Daoy (cell line): ENCODE measurements at places on chromosomes 13 and 19.
A peak's percentile ranks its signal among the peaks of the same experiment; 100 is the strongest.

- DNase-seq: peak; percentile 14
Measured at GRCh38 chr13:73268306-73268705, 209.5 kb downstream of the KLF5 start.

GRCh38 chr19:47652285-47652684 is 43.4 kb downstream of the BICRA start:
- no peak for DNase-seq

DNA sequence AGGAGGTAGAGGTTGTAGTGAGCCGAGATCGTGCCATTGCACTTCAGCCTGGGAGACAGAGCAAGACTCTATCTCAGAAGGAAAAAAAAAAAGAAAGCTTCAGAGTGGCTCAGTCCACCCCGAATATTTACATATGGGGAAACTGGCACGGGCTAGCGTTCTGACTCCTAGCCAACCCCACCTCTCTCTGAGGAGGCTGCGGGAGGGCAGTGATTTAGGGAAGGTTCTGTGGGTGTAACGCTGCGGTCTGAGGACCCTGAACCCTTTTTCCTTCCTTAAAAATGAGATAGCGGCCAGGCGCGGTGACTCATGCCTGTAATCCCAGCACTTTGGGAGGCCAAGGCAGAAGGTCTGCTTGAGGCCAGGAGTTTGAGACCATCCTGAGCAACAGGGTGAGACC is 5.0 kb downstream of the LRRC25 start:
- DNase-seq: peak; percentile 82

- no peak for DNase-seq
Measured at GRCh38 chr13:95222733-95223018, 78.6 kb downstream of the ABCC4 start.

GRCh38 chr13:67557642-67558241 is 327.6 kb upstream of the PCDH9 start:
- DNase-seq: no peak

DNA sequence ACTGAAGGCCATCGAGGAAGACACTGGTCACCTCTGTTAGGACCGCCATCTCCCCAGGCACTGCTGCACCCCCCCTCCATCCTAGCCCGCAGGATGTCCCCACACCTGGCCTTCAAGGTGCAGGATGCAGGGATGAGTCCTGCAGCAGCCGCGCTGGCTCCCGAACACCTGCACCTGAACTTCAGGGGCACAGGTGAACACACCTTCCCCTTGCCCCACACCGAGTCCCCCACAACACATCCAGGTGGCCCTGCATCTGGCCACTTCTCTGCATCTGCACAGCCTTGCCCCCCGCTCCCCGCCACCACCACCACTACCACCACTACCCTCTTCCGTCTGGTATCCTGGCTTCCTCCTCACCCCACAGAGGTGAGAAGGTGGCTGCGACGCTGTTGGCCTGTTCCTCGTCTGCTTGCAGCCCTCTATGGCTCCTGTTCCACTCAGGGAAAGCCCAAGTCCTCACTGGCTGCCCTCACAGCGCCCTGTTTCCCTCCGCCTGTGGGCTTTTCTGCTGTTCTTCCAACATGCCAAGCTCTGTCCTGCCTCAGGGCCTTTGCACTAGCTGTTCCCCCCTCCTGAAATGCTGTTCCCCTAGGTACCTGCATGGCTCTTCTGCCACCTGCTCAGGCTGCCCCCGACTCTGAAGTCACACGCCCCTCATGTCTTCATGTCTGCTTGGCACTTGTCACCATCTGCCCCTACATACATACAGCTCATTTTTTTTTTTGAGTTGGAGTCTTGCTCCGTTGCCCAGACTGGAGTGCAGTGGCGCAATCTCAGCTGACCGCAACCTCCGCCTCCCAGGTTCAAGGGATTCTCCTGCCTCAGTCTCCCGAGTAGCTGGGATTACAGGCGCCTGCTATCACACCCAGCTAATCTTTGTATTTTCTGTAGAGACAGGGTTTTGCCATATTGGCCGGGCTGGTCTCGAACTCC is 1.4 kb upstream of the CERS1 start:
- DNase-seq: no peak

GRCh38 chr13:30872685-30873461 is 33.2 kb upstream of the MEDAG start:
- peak; percentile 83 for DNase-seq

DNA sequence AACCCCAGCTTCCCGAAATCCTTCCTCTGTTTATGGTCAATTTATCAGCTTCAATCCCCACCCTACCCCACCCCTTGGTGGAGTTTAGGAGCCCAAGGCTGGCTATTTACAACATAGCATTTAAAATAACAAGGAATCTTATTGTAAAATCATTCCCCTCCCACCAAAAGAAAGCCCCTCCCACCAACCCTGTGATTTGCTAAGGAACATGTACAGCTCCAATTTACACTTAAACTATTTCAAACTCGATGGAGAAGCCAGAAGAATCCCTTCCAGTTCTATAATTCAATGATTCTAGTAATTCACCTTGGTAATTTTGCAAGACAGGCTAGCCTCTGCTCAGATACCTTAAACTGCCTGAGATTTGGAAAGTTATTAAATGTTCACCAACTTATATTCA is 3.0 kb downstream of the LATS2 start:
- no peak for DNase-seq

DNA sequence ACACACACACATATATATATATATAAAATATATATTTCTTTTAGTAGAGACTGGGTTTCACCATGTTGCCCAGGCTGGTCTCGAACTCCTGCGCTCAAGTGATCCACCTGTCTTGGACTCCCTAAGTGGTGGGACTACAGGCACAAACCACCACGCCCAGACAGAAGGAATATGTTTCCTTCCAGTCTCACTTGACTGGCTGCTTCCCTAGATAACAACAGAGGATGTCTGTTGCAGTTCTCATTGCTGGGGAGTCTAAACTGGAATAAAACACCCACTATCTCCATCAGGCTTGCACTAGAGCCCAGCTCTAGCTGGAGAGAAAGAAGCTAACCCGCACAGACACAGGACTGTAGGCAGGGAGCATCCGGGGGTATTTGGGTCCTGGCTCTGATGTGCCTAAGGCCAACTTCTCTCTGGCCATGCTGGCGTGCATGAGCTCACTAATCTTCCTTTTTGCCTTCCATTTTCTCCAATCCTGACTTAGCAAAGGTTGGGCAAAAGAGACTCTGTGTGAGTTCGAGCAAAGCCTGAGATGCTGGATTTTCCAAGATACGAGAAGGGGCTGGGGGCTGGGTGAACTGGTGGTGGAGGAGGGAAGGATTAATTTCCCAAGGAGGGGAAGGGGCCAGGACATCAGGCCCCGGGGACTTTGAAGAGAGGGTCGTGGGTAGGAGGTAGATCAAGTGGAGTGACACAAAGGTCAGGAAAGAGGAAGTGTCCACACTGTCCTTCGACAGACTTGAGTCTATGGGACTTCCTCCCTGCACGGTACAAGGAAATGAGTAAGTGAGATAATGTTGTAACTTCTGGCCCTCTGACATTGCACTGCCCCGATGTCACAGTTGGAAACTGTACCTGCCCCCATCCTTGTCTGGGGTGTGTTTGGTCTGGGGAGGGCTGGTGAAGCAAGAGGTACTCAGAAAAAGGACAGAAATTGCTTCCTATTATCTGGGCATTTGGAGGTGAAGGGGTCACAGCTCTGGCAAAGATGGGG is 22.5 kb upstream of the ALOX5AP start:
- DNase-seq: no peak

- DNase-seq: no peak
Measured at GRCh38 chr19:53828531-53828930, 4.4 kb upstream of the NLRP12 start.

- DNase-seq: no peak
Measured at GRCh38 chr19:19562665-19563347, 24.7 kb downstream of the CILP2 start.

- DNase-seq: no peak
Measured at GRCh38 chr19:16042533-16043085, 33.7 kb upstream of the TPM4 start.

DNA sequence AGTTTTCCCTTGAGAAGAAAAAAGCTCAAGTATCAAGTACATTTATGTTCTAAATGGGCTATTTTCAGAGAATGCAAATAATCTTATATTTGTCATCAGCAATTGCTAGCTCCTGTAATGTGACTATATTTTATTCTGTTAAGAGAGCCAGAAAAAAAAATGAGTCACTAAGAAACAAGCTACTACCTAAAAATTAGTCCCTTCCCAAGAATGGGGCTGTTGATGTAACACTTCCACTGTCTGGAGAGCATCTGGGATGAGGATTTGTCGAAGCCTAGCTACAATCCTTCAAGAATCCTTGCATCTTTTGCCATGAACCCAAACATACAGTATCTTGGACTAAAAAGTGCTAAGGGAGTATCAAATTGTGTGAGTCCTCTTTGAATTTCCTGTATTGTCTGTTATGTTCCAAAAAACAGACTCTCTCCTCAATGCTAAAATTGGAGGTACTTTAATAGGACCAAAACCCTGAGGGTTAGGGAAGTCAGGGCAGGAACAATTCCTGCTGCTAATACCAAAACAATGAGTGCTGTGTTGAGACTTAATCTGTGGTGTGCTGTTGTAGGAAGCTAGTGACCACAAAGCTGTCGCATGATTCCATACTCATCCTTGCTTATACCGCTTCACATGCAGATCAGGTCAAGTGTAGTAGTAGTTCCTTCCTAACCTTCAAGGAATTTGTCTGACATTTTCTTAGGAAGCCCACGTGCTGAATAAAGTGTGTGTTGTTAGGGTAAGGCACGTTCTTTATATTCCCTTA is 4.9 kb upstream of the ZC3H13 start:
- DNase-seq: peak; percentile 24

DNA sequence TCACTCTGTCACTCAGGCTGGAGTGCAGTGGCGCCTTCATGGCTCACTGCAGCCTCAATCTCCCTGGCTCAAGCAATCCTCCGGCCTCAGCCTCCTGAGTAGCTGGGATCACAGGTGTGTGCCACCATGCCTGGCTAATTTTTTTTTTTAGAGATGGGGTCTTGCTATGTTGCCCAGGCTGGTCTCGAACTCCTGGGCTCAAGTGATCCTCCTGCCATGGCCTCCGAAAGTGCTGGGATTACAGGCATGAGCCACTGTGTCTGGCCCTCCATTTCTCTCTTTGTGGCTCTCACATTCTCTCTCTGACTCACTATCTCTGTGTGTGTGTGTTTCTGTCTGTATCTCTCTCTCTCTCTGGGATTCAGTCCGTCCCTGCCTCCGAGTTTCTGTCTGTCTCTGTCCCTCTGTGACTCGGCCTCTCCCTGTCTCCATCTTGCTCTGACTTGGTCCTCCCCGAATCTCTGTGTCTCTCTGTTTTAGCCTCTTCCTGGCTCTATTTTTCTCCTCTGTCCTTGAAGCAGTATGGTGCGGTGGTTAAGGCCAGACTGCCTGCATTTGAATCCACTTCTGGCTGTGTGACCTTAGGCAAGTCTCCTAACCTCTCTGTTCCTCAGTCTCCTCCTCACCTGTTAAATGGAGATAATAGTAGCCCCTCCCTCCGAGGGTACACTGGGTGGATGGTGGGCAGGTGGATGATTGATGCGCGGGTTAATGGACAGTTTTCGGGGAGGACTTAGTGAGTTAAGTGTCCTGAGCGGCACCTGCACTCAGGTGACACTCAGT is 11.0 kb downstream of the MEIS3 start:
- DNase-seq: no peak

DNA sequence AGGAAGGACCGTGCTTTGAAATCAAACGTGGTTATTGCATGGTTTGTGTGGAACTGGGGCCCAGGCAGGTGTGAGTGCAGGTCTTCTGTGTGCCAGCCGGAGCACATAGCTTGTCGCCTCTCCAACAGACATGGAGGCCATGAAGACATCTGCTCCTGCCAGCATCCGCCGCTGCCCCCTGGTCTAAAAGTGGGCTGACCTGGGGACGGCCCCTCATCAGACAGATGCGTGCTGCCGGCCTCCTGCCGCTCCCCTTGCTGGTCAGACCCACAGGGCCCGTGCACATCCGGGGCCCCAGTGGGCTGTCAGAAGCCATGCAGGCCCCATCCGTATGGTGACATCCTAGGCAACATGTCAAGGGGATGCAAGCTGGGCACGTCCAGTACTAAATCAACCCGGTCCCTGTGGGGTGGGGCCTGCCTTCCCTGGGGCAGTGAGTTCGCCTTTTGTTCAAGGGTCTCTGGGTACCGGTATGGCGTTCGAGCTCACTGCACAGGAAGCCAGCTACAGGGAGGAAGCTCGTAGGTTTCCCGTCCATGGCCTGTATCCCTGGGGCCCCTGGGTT is 88.0 kb upstream of the MCF2L start:
- no peak for DNase-seq

- no peak for DNase-seq
Measured at GRCh38 chr13:43033038-43033437, 9.7 kb downstream of the DNAJC15 start.

DNA sequence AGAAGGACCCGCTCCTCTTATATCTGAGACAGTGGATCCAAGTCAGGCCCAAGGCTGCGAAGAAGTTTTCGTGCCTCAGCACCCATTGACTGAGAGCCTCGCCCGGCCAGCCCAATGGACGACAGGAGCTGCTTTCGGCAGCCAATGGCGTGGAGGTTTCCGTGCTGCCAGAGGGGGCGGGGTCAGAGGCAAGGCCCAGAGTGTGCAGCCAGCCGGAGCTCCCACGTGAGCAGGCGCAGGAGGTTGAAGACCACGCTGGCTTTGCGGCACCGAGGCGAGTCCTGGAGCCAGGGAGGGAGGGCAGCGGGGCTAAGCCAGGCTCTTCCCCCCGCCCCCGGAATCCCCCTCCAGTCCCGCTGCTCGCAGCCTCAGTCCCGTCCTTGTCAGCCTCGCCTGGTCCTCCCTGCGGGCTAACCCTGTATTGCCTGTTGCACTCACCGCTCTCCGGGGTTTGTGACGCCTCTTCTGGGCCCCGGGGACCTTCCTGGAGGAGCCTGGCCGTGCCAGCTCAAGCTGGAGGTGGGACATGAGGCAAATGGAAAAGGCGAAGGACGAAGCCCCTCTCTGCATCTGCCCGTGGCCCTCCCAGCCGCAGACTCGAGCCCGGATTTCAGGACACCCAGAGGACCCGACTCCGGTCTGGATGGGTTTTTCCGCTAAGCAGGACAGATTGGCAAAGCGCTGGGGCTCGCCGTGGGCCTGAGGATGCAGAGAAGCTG is 1.5 kb downstream of the IFNL4 start:
- DNase-seq: peak; percentile 62

- no peak for DNase-seq
Measured at GRCh38 chr13:57635541-57636085, 4.1 kb downstream of the PCDH17 start.

GRCh38 chr19:15107061-15108010 is at the start of gene SYDE1:
SYDE1 (plus strand) TSS chr19:15107401; CDS start chr19:15107434, 33 bp downstream.
- DNase-seq: peak; percentile 74

DNA sequence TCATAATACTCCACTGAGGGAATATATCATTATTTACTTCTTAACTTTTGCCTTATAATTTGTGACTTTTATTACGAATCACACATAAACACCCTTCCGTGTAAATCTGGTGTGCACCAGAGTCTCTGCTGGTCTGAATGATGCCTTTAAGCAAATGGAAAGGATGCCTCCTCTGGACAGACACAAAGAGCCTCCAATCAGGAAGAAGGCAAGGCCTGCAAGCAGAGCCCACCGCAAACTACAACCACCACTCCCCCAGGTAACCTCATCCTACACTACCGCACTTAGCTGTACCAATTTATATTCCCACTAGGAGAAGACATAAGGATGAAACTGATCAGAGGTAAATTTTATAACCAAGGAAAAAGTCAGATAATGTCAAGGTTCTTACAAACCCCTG is 137.6 kb downstream of the KLF12 start:
- DNase-seq: no peak

- DNase-seq: peak; percentile 87
Measured at GRCh38 chr13:101875717-101876393, 423.4 kb downstream of the ITGBL1 start.

- no peak for DNase-seq
Measured at GRCh38 chr19:32227561-32228165, 117.7 kb upstream of the ZNF507 start.
